GM06990 (cell line): ENCODE measurements at places on chromosomes 5 and 9.

- no peak for DNase-seq
Observed at GRCh38 chr9:132434881-132435280, 24.9 kb downstream of the CFAP77 start.

GRCh38 chr5:116225281-116225922 is 140.6 kb downstream of the COMMD10 start:
- DNase-seq: peak; percentile 6

DNA sequence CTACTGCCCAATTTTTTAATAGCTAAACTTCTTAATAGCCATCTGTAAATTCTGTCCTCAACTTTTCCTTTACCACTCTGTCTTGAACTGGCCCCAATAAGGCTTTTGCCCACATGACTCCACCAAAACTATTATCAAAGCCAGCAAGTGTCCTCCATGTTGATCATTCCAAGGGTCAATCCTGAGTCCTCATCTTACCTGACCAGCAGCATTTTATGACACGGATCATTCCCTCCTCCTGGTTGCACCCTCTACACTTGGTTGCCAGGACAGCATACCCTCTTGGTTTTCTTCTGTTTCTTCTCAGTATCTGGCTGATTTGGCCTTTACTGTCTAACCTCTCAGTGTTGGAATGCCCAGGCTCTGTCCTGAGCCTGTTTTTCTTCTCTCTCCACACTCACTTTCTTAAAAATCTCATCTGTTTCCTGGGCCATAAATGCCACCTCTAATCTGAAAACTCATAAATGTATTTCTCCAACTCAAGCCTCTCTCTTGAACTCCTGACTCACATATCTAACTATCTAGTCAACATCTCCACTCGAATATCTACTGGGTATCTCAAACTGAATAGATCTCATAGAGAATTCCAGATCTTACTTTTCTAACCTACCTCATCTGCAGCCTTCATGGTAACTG is 40.0 kb upstream of the CDC42SE2 start:
- DNase-seq: no peak

- DNase-seq: no peak
Observed at GRCh38 chr5:135743705-135744411, 90.6 kb upstream of the SLC25A48 start.

DNA sequence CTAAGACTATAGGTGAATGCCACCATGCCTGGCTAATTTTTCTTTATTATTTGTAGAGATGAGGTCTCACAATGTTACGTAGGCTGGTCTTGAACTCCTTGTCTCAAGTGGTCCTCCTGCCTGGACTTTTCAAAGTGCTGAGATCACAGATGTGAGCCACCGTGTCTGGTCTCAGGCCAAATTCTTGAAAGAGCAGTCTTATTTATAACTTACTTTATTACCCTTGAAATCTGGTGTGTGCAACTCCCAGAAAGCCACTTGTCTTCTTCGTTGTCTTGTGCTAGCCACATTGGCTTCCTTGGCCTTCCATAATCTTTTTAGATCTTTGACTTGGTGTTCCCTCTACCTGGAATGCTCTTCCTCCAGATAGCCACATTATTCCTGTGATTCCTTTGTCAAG is 50.1 kb downstream of the CTNNA1 start:
- no peak for DNase-seq

DNA sequence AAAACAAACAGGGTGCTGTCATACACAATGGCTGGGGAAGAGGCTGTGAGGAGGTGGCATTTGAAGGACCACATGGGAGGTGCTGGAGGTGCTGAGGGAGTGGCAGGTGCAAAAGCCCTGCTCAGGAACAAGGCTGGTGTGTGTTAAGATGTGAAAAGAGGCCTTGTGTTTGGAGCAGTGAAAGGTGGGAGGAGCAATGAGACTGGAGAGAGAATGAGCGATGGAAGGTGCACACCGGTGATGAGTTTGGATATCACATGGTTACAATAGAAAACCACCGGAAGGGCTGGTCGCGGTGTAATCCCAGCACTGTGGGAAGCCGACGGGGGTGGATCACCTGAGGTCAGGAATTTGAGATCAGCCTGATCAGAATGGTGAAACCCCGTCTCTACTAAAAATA is 9.2 kb upstream of the FIBCD1 start:
- no peak for DNase-seq

DNA sequence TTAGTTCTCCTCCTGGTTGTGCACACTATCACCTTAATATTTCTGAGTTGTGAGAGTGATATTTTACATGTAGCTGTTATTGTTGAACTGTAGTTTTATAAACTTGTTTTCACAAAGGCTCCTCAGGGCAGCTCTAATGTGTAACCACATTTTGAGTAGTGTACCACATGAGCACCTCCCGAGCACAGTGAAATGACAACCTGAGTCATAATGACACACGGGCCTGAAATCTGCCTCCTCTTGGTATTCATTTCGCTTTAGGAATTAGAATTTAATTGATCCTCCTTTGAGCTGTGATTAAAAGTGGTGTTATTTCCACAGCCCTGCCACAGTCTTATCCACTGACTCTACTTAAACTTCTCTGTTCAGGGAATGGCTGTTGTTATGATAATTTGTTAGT is 7.9 kb downstream of the MTRR start:
- no peak for DNase-seq
